Small intestine (tissue), 16 donors: ENCODE measurements at places on chromosomes 7 and 10.

DNA sequence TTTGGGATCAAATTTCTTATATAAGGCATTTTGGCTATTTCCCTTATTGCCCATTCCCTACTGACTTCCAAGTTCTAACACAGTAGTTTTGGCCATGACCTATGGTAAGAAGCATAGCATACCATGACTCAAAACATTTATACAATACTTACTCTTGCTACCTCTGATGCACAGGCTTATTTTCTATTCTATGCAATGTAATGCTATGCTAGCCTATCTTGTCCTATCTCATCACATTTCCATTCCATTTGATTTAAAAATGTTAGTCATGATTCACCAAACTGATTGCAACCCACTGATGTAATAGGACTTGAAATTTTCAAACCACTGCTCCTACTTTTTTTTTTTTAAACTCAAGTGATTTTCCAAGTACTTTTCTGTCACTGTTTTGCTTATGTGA, 658.5 kb downstream of the TYW1 start:
- no peak for DNase-seq

DNA sequence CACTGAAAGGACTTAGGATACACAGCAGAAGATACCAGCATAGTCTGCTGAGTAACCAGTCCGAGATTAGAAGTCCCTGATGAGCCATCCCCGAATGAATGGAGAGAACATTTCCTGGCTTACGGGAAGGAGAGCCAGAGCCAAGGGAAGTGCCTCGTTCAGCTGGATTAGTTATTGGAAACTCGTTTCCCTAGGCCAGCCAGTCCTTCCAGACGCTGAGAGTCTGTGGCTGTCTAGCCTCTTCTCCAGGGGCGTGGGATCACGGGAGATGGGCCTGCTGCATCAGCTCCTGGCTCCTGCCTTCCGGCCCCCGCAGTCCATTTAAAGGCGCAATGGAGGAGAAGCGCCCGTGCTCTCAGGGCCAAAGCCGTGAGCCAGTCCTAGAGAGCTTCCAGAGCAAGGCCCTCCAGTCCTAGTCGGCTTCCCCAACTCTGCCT, 712.8 kb downstream of the PARD3 start:
- DNase-seq = peak; percentile 19

DNA sequence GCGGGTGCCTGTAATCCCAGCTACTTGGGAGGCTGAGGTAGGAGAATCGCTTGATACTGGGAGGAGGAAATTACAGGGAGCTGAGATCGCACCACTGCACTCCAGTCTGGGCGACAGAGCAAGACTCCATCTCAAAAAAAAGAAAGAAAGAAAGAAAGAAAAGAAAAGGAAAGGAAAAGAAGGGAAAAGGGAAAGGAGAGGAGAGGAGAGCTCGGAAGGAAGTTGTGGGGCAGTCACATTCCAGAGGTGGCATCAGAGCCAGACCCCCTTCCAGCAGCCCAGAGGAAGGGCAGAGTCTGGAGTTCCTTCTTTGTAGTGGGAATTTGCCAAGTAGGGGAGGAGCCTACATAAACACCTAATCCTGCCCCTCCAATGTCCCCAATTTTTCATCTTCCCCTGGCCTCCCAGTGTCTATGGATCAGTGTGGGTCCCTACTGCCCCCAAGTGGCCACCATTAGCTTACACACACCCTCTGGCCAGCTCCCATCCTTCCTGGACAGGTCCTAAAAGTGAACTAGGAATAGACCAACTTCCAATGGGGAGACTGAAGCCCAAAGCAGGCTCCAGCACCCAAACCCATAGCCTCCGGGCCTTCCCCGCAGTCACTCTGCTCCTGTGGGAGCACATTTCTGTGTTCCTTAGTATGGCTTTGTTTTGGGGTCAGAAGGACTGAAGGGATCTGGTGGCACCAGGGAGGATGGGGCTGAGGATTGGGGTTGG, 39.6 kb upstream of the HSPB1 start:
- peak; percentile 54 for DNase-seq

- DNase-seq = no peak
Measured at GRCh38 chr7:120920591-120921274, 29.8 kb upstream of the ING3 start.

DNA sequence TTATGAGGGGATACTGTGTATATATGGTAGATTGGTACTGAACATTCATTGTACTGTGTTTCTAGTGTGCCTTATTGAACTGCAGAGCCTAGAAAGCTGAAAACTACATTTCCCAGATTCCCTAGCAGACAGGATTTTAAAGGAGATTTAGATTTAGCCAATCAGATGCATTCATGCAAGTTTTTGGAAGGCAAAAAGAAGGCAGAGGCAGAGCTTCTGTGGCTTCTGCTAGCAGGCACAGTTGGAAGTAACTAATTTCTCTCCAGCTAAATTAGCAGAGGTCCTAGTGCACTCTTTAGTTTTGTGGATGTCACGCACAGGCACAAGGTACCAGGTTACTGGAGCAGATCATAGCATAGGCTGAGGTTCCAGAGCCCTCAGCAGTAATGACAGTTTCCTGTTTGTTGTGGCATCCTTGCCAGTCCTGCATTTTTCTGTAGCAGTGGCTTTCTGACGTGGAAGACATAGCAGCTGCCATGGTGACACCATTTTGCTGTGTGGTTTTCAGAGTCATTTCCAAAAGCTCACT, 83.7 kb upstream of the CCDC71L start:
- no peak for DNase-seq

DNA sequence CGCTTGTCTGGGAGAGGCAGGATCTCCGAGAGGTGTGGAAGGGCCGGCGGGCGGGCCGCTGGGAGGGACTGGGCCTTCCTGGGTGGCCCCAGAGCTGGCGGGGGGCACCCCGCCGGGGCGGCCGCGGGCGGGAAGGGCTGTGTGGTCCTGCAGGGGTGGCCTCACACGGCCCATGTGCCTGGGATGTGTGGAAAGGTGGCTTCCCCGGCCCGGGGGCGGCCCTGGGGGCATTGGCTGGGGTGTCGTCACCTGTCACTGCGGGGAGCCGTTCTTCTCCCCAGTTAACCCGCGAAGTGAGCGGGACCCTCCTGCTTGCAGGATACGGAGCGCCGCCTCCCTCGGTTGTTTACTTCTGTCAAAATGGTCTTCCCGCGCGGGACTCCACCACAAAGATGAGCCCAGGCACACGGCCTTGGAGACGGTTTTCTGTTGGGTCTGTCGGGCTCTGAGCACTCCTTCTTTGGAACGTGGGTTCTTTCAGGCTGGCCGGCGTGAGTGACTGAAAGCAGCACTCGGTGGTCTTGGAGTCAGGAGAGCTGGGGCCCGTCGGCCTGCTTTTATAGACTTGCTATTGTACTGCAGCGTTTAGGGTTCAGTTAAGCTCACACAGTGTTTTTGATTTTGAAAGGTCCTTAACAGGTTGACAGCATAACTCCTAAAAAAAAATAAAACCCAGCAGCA, 700 bp downstream of the SMC3 start:
- DNase-seq = peak; percentile 36

- no peak for DNase-seq
Measured at GRCh38 chr7:142800088-142800487, 29.3 kb downstream of the PRSS2 start.

DNA sequence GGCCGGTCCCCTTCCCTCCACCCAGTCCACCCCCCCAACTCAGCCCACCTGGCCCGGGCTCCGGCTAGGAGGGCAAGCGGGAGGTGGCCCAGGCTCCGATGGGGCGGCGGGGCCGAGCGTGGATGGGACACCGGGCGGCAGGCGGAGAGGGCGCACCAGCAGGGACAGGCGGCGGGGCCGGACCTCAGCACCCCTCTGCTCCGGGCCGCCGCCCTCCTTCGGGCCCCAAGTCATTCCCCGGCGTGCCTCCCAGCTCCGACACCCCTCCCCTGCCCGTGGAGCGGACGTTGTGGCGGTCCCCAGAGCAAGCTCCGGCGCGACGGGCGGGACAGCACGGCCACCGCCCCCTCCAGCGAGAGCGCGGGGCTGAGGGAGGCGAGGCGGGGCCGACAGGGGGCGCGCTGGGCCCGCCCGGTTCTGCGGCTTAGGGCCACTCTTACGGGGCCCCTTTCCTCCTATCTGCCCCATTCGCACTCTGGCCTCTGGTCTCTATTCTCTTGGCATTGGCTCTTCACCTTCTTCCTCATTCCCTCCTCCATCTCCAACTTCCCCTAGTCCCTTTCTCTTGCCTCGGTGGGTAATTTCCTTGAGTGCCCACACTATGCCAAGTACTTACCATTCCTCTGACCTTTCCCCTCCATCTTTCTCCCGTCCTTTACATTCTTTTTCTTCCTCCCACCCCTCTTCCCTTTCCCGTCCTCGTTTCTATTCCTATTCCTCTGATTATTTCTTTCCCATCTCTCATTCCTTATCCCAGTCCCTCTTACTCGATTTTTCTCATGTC, 701 bp upstream of the GBX1 start:
- peak; percentile 75 for DNase-seq

GRCh38 chr10:113187063-113187777, 237.2 kb downstream of the TCF7L2 start:
- no peak for DNase-seq

- DNase-seq = no peak
Measured at GRCh38 chr7:20085086-20085485, 132.1 kb downstream of the MACC1 start.

GRCh38 chr7:135208102-135208793, 3.1 kb downstream of the WDR91 start:
- DNase-seq = no peak

- DNase-seq = no peak
Measured at GRCh38 chr10:80350251-80350650, 6.3 kb downstream of the DYDC1 start.

DNA sequence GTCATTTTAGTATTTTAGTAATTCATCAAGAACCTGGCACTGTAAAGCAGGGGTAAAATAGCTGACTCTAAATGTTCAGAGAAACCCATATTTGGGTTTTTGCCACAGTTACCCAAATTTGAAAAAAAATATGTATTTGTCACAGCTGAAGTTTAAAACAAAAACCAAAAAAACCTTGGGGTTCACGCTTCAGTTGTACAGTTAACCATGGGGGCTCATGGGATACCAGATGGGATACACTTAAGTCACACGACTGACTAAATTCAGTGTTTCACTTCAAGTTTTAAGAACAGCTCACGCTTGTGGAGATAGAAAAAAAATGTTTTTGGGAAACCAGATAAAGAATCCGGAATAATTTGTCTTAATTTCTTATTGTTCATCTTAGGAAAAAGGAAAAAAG, 2.1 kb downstream of the ARL3 start:
- no peak for DNase-seq

GRCh38 chr7:134931487-134931886, 54.8 kb upstream of the AGBL3 start:
- DNase-seq = no peak

- peak; percentile 82 for DNase-seq
Measured at GRCh38 chr7:37201003-37201875, 247.4 kb downstream of the ELMO1 start.

GRCh38 chr10:78196964-78197363, 163.3 kb downstream of the RPS24 start:
- DNase-seq = peak; percentile 23

DNA sequence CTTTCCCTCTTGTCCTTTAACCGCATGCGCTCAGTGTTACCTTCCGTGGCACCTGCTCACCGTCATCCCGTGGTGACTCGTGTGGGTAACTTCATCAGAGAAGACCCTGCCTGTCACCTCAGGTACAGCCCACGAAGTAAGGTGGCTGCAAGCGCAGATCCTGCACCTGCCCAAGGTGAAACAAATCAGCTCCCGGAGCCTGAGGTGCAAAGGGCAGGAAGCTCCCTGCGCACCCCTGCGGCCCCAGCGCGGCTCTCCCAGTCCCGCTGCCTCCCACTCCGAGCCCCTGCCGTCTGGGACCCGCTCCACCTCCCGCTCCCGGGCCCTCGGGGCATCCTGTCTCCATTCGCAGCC, 110.9 kb upstream of the LANCL2 start:
- DNase-seq = peak; percentile 60

GRCh38 chr10:117140525-117140902, 2.4 kb upstream of the VAX1 start:
- DNase-seq = no peak

DNA sequence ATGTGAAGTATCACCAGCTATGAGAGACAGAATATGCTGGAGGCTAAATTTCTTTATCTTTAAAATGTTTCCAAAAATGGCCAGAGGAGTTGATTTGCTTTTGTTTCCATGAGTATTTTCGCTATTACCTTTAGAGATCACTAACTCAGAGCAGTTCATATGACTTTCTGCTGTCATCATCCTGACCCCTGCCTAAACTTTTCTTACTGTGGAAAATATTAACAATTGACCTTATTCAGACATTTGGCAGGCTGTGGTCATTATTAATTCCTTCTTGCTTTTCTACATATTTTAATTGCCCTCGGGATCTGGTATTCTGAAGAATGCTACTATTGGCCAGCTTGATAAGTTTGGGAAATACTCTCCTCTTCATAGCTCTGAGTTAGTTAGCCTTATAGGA, 156.5 kb downstream of the EXOC4 start:
- DNase-seq = no peak

- no peak for DNase-seq
Measured at GRCh38 chr7:21773326-21773725, 172.4 kb downstream of the CDCA7L start.
